SIG-M5 (cell line): ENCODE measurements at places on chromosomes 13 and 19.
A peak's percentile ranks its signal among the peaks of the same experiment; 100 is the strongest.

DNA sequence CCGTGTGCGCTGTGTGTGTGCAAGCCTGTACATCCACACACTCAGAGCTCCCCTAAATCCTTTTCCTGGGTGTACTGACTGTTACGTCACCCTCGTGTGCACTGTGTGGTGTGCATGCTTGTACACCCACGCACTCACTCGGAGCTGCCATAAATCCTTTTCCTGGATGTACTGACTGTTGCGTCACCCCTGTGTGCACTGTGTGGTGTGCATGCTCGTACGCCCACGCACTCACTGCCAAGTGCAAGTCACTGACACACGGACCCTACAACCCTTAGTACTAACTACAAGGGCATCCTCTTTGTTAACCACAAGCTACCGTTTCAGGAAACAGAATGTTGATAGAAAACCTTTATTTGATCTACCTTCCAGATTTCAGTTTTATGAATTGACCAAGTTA lies 983.4 kb downstream of the EFNB2 start:
- no peak for DNase-seq

GRCh38 chr19:13705928-13706447 lies 58.3 kb upstream of the MRI1 start:
- DNase-seq, result no peak

GRCh38 chr19:19274146-19274545 lies 1.0 kb upstream of the TM6SF2 start:
- no peak for DNase-seq

DNA sequence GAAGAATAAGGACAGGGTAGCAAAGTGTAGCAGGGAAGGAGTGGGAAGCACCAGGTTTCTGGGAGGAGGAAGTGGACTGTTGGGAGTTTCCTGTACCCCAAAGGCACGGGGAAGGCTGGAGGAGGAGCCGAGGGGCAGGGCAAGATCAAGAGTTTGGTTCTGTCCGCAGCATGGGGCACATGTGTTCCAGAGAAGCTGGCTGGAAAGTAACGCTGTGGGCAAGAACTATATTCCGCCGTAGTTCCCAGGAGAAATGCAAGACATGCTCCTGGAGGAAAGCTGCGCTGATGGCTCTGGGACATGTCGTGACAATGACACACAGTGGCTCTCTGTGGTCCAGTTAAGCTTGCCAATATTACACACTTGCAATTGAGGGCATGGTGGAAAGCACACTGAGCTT lies 51.7 kb upstream of the KPNA3 start:
- DNase-seq, result no peak

GRCh38 chr19:7492142-7492541 lies 3.3 kb upstream of the PEX11G start:
- DNase-seq, result peak; percentile 91

GRCh38 chr13:20993211-20993610 lies 68.2 kb downstream of the LATS2 start:
- DNase-seq, result no peak

DNA sequence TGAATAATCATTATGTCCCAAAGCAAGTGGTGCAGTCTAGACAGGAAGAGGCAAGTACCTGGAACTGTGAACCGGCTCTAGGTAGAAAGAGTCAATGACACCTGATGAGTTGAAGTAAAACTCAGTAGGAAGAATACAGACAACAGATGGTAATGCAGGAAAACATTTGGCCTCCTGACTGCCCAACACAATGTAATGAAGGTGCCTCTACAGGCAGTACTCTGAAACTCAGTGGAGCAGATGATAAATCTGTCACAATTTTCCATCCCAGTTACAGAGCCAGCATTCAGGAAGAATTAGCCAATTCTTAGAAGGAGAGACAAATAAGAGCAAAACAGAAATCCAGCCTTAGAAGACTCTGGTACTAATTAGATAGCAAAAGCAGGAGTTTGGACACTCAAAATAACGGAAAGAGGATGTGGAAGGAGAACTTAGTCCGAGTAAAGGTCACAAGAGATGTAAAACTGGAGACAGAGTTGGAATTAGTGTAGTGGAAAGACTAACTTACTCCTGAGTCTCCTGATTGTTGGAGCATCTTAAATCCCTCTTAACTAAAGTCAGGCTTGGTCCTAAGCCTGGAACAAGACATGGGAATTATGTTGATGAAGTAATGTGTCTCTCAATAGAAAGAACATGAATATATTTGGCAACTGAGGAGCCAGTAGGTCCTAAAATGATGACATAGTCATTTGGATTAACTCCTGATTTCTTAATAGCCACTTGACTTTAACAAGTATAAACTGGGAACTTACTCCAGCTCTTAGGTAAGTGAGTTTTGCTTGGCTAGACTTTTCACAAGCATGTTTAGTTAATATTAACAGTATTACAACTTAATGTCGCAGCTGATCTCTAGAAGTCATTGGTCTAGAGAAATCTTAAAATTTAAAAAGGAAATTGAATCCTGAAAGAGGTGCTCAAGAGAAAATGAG lies 457.3 kb upstream of the MIR17HG start:
- DNase-seq, result no peak

DNA sequence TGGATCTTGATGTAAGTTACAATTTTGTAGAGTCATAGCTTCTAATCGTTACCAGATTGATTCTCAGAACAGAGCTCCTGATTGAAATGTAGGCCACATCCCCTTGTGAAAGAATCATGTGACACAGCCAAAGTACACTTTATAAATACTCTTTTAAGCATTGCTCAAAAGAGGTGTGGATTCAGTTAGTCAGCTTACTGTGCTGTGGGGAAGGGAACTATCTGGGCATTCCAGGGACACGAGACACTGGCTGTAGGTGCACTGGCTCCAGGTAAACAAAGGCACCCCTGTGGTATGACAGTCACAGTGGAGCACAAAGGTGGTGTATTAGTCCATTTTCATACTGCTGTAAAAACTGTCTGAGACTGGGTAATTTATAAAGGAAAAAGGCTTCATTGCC lies 222.8 kb downstream of the LIG4 start:
- no peak for DNase-seq

DNA sequence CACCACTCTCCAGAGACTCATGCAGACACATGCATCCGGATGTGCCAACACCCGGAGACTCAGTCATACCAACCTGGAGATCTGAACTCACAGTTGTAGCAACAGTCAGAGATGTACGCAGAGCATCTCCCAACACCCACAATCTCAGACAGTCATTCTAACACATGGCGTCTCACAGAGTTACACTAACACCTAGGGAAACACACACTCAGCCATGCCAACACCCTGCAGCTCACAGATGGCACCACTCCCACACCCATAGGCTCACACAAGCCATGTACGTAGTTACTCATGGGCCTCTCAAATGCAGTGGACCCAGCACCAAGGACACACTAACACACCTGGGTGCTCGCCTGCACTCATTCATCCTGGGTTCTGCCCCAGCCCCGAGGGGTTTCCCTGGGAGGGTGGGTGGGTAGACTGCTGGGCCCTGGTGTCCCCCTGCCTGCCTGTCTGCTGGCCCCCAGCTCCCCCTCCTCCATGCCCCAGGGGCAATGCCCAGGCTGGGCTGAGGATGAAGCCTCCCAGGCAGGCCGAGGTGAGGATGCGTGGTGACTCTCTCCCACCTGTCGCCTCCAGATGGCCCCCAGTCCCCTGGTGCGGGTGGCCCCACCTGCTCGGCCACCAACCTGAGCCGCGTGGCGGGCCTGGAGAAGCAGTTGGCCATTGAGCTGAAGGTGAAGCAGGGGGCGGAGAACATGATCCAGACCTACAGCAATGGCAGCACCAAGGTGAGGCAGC lies 10.0 kb downstream of the PKN1 start:
- DNase-seq, result no peak

DNA sequence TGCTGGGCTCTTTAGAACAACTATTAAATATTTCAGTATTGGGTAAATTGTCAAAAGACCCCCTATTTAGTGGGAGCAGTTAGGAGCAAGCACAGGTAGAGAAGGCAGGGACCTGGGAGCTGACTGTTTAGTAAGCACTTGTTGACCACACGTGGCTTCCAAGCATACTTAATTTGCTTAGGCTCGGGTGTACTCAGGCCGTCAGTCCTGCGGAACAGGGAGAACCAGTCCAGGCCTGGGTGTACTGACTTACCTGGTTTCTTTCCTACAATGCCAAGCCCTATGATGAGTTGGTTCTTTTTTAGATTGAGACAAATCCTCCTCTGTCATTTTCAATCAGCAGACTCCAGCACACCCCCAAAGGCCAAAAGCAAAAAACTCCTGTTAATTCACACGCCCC lies 90.0 kb downstream of the WDFY2 start:
- no peak for DNase-seq

GRCh38 chr13:39095500-39095899 lies 57.2 kb downstream of the NHLRC3 start:
- no peak for DNase-seq

DNA sequence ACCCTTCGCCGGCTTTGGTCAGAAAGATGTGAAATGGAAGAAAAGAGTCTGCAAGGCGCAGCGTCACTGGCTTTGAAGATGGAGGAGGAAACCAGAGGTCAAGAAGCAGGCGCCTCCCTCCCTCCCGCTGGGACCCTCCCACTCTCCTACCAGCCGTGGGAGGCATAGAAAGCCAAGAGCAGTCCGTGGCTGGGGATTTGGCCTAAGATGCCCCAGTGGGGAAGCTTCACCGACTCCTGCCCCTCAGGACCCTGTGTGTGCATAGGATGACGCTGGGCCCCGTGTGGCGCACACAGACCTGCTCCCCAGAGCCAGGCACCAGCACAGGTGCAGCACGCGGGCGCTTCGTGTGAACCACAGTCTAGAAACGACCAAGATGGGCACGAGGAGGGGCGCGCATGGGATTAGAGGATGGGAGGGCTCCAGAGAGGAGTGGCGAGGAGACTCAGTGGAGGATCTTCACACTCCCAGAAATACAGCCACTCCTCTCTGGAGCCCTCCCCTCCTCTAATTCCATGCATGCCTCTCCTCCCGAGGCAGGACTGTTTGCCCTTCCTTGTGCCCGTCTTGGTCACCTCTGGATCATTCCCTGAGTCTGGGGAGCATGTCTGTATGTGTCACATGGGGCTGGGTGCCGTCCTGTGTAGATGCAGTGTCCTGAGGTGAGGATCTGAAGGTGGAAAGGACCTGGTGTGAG lies 194.3 kb downstream of the TEX29 start:
- no peak for DNase-seq
